ENCODE measurements at places on chromosomes 6 and 20. TPM values are rescaled to one million over a fixed set of nuclear protein-coding genes. Genes with fewer than 3 reads are reported as not detected.

Gene RBL1
- total RNA-seq, result 3.4 TPM

Gene ARMH2
- not detected for total RNA-seq

Gene LAMP5
- total RNA-seq, result 2.3 TPM

Gene ABHD16B
- total RNA-seq, result not detected

Gene ZNF391
- 6.0 TPM for total RNA-seq

Gene ILRUN
- 63.3 TPM for total RNA-seq

Gene TRIM27
- 54.5 TPM for total RNA-seq

Gene COL10A1
- total RNA-seq, result not detected

Gene FAM209B
- total RNA-seq, result 0.60 TPM

DNA sequence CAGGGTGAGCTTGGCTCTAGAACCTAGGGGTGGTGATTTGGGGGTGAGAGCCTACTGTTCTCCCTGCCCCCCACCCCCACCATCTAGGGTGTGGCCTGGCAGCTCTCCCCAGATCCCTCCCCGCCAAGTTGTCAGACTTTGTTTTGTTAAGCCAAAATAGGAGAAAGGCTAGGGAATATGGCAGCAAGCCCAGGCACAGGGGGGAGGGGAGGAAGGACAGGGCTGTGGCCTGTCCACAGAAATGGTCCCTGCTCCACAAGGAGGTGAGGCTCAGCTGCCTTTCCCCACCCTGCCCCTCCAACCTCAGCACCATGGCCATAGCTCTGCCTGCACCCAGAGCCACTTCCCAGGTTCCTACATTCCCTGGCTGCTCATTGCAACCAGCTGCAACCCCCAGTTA is 17.2 kb downstream of the SCUBE3 start:
- DNase-seq, result no peak

GRCh38 chr6:44733126-44733525 is 345.6 kb downstream of the CDC5L start:
- no peak for DNase-seq

DNA sequence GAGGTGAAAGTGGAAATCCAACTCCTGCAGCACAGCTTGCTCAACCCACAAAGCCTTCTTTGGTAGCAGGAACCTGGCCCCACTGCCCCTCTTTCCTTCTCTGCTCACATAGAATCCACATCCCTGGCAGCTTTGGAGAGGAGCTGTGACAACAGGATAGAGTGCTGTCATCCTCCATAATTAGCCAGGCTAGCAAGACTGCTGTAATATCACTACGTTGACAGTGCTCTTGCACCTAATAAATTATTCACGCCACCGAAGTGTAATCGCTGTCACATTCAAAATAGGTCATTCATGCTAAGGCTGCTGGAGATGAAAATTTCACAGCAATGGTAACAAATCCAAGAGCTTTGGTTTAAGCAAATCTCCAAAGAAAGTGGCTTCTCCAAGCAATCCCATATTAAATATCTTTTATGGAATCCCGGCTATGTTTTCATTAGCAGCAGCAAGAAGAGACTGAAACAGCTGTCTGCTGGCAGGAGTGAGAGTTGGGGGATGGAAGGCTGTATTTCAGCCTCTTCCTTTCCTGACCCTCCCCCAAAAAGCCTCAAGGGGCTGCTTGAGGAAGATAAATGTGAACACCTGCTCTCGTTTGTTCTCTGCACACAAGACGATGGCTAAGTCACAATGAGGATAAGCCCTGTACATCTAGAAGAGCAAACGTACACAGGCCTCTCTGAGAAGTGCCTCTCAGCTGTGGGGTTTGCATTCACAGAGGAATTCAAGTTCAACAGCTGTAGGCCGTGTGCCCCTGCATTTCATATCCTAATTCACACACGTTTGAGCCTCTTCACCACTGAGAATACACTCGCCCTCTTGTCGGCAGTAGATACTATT is 16.5 kb downstream of the RIPOR2 start:
- no peak for DNase-seq

DNA sequence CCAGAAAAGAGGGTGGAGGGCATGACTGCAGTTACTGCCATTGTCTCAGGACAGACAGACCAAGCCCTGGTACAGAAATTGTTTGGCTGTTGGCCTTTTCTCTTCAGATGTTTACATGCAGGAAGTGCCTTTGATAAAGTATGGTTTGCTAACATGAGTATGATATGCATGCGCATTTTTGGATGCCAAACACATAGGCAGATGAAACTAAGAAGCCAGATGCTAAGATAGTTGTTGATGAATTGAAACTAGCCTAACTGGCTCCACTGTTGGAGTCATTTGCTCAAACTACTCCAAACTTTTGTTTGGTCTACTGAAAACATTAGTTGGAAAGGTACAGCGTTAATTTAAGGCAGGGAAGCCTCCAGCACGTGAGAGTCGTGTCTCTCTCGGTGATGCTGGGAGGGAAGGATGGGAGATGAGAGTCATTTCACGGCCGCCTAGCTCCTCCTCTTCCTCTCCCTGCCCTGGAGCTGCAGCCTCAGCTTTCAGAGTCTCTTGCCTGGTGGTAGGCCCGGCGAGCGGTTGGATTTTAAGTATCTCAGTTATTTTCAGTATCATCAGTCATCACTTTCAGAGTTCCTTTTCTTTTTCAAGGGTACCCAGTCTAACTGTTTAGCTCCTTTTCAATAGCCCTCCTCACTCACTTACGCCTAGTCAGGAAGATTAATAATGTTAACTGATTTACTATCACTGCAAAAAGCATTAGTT is 29.7 kb downstream of the RREB1 start:
- DNase-seq, result peak; percentile 52

- no peak for DNase-seq
These were observed 195.0 kb downstream of the SYNDIG1 start for GRCh38 chr20:24664266-24664986.

DNA sequence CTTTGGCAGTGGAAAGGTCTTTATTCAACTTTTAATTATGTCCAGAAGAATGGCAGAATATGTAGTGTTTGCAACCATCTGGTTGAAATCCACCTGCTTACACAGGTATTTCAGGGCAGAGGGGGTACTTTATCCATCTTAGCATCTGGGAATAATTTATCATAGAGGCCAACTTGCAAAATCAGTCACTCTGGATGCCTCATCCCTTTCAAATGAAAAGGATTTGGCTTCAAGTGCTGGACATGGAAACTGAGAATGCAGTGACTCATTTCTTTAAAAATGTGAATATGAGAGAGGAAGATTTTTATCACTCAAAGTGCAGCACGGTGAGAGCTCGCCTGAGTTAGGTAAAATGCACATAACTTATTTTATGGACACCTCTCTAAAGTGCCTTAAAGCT is 758.3 kb downstream of the KIF16B start:
- DNase-seq, result peak; percentile 6

GRCh38 chr6:36615018-36615761 is 21.0 kb downstream of the SRSF3 start:
- DNase-seq, result no peak

DNA sequence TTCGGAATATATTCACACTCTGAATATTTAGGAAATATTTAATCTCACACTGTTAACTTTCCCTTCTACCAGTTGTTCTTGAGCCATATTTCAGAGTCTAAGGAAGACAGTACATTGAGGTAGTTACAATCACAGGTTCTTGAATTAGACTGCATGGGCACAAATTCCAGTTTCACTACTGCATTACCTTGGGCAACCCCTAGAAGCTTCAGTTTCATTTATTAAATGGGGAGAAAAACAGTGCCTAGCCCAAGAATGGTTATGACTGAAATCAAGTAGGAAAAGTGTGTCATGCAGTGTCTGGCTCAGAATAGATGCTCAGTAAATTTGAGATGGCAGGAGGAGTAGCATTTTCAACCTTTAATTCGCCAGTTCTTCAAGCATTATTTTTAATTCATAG is 124.5 kb upstream of the SAMD5 start:
- DNase-seq, result no peak

DNA sequence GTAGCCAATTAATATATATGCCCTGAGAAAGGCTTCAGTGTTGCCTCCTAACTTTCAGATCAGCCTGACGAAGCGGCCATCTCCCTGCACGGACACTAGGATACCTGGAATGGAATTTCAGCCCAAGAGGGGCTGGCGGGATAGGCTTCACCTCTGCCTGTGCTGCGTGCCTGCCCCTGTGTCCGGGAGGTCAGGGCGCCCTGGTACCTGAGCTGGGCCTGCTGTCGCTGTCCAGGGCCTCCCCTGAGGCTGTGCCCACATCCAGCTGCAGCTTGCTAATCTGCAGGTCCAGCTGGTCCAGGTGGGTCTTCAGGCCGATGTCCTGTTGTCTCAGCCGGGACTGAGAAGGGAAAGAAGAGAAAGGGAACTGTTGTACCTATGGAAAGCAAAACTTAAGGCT is 8.6 kb downstream of the DACT2 start:
- no peak for DNase-seq

DNA sequence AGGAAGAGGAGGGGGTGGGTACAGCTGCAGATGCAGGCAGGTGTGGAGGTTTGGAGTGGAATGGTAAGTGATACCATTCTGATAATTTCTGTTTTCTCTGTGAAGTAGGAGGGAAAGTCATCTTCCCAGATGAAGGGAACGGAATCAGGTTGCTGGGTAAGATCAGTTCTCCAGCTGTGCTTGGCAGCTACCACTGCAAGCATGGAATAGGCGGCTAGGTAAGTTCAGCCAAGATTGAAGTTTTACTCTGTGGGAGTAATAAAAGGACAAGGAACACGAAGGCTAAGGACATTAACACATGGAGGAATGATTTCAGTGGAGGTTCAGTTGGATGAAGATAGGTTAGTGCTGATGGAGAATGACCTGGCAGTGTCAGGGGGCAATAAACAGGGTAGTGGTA is 128.3 kb downstream of the CARMIL1 start:
- no peak for DNase-seq

DNA sequence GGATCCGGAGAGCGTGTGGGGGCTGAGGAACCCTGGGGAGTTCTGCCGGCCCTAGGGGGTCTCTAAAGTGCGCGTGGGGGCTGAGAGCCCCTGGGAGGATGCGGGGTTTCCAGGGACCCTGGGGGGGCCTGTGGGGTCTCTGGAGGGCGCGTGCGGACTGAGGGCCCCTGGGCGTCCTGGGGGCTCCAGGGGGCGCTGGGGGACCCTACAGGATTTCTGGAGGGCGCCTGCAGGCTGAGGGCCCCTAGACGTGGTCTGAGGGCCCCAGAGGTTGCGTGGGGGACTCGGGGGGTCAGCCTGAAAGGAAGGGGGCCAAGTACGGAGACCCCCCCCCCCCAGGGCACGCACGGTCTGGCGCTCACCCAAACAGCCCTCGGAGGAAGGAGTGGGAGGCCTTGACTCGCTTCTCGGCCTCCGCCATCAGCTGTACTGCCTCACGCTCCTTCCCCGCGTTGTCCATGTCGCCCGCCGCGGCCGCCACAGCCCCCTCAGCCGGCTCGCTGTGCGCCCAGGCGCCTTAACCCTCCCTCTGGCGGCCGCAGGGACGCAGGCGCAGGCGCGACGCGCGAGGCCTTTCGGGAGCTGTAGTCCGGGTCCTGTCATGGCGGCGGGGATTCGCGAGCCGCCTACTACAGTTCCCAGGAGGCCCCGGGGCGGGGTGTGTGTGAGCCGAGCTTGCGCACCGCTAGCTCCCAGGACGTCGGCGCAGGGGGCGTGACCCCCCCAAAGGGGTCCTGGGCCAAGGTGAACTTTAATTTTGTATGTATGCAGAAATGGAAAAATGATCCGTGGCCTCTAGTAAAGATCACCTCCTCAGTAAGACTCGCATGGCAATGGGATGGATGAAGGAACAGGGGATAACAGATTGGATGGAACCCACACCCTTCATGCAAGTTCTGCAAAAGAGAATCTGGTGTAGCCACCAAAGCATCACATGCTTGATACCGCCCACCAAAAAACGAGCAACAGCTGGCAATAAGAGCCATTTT is at the start of gene NAPB:
Gene NAPB (minus strand): TSS at position 546 of the 989 bp plus-strand sequence. CDS start 86 bp downstream, at position 460.
- DNase-seq, result peak; percentile 77

GRCh38 chr20:3815703-3816315 is 4.5 kb upstream of the AP5S1 start:
- no peak for DNase-seq

- no peak for DNase-seq
These were observed 8.9 kb upstream of the BMP7 start for GRCh38 chr20:57275334-57275733.

GRCh38 chr20:50859161-50859560 is 64.3 kb downstream of the BCAS4 start:
- no peak for DNase-seq

DNA sequence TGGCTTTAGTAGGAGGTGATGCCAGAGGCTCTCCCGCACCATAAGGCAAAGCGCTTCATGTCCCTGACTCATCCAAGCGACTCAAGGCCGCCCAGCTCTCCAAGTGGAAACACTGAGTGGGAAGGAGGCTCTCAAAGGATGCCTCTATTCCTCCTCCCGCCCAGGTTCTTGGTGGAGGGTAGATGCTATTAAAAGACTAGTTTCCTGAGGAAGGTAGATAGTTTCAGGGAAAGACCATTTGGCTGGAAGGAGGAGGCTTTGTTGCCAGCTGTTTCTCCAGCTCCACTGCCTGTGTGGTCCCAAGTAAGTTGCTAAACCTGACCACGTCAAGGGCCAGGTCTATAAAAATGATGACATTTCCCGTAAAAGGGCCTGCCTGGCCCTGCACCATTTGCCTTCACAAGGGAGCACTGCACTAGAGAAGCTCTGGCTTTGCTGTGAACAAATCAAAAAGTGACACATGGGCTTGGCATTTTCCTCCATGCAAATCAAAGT is 48.2 kb downstream of the GMDS start:
- peak; percentile 72 for DNase-seq

- no peak for DNase-seq
These were observed 727 bp downstream of the EDEM2 start for GRCh38 chr20:35146299-35146919.

GRCh38 chr6:145886228-145886956 is 71.8 kb upstream of the FBXO30 start:
- DNase-seq, result peak; percentile 65

- DNase-seq, result peak; percentile 87
These were observed 211.3 kb upstream of the RUNX2 start for GRCh38 chr6:45116714-45117410.

DNA sequence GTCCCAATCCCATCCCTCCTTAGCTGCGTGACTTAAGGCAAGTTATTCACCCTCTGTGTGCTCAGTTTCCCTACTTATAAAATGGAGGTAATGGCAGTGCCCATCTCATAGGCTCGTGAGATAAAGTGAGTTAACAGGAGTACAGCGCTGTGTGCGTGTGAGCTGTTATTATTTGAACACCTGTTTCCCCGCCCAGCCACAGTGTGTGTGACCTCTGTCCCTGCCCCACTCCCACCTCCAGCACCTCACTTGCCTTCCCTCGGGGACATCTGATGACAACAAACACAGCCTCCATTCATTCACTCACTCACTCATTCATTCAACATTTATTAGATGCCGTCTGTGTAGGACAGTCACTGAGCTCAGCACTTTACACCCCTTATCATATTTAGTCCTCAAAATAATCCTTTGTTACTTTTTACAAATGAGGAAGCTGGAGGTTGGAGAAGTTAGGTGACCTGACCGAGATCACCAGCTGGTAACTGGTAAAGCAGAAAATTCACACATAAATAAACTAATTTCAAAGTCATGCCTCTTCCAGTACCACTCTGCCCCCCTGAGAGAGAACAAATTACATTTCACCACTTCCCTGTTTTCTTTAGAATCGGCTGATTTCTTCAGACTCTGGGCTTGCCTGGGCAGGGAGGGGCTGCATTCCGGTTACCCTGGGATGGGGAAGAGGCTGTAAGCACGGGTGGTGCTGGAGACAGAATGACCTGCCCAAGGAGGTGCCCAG is 58.6 kb downstream of the CPNE5 start:
- DNase-seq, result no peak

GRCh38 chr20:15220778-15221565 is 883.6 kb upstream of the FLRT3 start:
- DNase-seq, result peak; percentile 22

- DNase-seq, result no peak
These were observed 725.1 kb downstream of the KIF16B start for GRCh38 chr20:15848126-15848525.

- DNase-seq, result peak; percentile 23
These were observed 8.9 kb downstream of the VSTM2L start for GRCh38 chr20:37911838-37912281.

GRCh38 chr6:11343963-11344723 is 111.7 kb upstream of the NEDD9 start:
- DNase-seq, result no peak
